ENCODE measurements at places on chromosomes 7 and 10.

DNA sequence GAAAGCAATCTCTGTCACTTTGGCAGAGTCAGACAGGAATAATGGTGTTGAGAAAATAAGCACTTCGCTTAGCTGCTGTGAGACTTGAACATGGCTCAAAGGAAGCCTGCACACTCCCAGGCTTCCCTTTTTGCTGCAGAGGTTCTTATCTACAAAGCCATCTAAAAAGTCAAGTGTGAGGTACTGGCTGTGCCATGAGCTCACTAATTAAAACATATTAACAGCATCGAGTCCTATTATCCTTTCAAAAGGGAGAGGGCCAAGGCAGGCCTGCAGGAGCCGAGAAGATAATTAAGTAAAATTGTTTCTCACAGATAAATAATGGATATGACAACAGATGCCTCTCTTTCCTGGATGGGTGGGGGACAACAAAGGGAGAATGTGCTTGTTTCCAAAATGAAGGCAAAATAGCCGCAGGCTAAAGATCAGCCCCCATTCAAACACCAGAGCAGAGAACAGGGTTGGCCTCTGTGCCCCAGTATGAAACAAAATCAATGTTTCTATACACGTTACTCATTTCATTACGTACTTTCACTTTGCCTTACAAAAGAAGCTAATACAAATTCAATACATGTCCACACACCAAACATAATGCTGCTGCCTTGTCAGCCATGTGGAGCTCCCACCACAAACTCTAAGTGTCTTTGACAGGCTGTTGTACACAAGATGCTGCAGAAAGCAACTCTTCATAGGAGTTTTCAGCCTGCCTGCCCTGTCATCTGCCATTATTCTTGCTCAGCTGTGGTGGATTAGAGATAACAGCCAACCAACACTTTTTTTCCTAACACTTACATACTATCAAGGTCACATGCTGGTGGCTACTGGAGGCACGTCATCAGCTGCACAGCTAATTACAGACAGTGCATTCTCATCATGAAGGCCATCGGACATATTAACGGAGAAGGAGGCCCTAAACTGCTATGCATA is 55.3 kb downstream of the ELAPOR2 start:
- DNase-seq = no peak

GRCh38 chr10:99531026-99531695 is 1.6 kb upstream of the NKX2-3 start:
- DNase-seq = no peak

GRCh38 chr10:36670621-36671402 is 454.6 kb upstream of the ANKRD30A start:
- DNase-seq = no peak

DNA sequence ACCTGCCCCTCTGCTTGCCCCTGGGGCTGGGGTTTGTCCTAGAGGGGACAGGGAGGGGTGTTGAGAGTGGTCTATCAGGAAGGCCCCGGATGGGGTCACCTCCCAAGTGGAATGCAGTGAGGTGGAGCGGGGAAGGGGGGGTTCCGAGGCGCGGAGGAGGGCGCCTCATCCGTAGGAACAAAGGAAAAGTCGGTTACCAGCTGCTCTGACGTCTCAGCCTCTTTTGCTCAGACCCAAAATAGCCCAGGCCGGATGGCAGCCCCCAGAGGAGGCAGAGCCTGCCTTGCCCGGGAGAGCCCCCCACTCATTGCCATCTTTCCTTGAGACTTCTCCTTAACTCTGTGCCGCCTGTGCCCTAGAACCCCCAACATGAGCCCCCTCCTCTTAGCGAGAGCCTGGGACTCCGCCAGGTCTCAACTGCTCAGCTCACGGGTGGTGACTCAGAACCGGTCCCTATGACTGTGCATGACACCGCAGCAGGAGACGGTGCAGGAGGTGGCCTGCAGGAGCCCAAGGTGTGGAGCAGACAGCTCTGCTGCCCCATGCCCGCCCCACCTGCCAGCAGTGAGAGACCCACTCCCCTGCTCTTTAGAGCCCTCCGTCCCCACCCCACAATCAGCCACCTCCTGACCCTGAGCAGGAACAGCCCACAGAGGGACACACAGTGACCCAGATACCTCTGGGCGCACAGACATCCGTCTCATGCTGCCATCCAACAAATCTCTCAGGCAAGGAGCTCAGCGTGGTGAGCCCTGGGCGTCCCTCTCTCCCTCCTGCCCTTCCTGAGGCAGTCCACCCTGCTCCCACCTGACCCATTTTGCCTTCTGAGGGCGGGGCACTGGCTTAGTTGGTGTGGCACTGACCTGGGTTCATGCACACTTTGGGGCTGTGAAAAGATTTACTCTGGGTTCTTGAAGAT is 13.1 kb downstream of the STX1A start:
- no peak for DNase-seq

- no peak for DNase-seq
Observed at GRCh38 chr7:42709284-42709683, 202.6 kb downstream of the C7orf25 start.

DNA sequence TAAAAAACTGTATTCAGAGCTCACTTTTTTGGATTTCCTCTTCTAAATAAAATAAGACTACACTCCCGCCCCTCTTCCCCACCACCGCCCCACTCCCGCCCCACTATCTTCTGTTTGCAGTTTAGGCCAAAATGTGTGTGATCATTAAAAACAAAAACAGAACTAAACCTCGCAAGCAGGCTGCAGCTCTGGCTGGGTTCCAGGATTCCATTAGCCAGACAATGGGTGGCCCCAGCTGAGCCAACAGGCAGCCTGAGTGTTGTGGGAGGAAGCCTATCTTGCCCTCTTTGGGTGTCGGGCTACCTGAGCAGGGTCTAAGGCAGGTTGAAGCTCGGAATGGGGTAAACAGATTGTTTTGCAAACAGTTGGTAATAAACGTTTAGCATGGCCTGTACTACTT is 41.7 kb downstream of the ARL4A start:
- DNase-seq = no peak

Data from activated CD8-positive, alpha-beta memory T cell treated with anti-CD3 and anti-CD28 coated beads, Interleukin-2, amount 10 ng/mL, durations not matched to agents 7 days and 5 days (primary cell).